ENCODE measurements at places on chromosomes 11 and 22.

DNA sequence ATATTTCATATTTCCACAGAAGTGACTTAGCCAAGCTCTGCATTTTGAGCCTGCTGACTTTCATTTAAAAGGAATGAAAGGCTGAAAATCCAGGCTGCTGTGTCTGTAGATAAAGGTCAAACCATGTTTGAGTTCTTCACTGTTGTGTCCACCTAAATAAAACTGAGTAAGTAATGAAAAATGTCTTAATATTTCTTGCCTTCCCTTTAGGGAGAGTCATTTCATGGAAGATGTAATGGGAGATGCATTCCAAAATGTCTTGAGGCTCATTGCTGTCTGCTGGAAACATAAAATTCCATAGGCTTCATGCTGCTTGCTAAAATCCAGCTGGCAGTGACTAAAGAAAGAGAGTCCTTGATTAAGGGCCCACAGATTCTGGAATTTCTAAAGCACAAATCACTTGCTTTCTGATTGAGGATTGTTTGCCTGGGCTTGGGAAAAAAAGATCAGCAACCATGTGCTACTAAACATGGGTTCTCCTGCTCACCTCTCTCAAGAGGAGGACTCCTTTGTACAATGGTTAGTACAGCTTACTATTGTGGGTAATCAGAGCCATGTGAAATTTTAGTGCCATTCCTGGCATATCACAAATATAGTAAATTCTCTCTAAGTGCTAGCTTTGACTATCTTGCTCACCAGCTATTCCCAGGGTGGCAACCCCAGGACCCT is 56.9 kb downstream of the PANX1 start:
- DNase-seq: no peak

DNA sequence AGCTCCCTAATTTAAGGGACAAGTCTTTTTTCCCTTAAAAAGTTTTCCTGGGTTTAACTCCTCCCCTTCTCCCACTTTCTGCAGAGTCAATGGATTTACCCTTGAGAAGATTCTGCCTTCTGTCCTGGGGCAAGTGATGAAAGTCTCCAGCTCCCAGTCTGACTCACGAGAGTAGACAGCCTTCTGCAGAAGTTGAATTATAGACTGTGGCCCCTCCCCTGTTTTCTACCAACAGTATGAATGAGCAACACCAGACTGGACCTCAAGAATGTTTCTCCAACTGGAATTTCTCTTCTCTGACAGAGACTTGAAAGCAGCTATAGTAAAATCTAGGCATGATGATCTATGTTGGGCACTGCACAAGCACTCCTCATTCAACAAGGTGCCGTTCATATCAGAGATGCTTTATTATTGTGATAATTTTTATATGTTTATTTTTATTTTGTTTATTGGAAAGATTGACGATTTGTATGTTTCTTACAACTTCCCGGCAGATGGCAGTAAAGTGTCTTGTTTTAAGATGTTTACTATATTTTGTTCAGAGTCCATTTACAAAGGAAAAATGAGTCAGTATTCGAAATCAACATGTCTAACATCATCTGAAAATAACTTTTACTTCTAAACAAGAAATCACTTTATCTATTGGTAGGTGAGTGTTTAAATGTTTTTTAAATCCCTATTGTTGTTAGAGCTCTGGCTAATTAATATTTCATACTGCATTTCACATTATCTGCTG is 56.6 kb downstream of the LMO2 start:
- DNase-seq: peak; percentile 4

GRCh38 chr11:28951191-28951590 is 843.0 kb downstream of the METTL15 start:
- no peak for DNase-seq

DNA sequence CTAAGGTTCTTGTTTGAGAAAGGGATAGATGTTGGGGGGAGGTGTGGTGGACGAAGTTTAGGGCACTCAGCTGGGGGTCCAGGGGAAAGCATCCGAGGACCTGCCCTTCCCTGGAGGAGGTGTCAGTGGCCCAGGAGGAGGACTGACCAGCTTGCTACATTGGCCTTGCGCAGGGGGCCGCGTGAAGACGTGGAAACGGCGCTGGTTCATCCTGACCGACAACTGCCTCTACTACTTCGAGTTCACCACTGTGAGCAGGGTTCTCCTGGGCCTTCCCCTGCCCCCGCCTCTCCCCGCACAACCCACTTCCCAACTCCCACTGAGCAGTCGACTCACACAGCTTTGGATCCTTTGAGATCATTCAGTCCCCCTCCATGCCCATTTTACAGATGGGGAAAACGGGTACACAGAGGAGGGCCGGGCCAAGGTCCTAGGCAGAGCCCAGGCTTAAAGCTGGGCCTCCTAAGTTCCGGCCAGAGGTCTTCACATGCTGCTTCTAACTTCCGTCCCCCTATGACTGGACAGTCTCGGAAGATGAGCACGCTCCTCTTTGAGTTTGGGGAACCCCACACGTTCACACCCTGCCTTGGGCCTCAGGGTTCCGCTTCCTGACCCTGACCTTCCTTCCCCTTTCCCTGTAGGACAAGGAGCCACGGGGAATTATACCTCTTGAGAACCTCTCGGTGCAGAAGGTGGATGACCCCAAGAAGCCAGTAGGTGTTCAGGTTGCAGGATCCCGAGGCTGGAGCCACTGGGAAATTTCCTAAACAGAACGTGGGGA is 28.7 kb downstream of the CYTH4 start:
- DNase-seq: no peak

DNA sequence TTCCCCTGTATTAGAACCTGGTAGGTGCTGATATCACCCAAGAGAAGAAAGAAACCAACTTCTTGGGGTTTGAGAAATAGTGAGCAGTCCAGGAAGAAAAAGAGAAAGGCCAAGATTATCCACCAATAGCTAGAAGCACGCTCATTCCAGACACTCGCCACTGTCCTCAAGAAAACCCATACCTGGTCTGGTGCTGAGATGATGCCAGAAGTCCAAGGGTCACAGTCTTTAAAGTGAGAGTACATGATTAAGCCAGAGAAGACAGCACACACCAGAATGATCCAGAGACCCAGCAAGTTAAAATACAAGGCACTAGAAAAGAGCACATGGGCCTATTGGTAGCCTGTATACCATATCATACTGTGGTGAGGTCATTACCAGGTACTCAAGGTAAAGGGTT is 23.6 kb downstream of the SLC5A12 start:
- no peak for DNase-seq

DNA sequence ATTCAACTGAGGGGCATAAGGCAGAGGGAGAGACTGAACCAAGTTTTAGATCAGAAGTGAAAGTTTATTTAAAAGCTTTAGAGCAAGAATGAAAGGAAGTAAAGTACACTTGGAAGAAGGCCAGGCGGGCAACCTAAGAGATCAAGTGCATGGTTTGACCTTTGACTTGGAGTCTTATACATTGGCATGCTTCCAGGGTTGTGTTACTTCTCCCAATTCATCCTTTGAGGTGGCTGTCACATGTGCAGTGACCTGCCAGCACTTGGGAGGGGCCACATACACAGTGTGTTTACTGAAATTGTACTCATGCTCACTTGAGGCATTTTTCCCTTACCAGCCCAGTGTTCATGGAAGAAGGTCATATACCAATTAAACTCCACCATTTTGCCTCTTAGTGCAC is 30.4 kb downstream of the CYP2R1 start:
- DNase-seq: no peak

DNA sequence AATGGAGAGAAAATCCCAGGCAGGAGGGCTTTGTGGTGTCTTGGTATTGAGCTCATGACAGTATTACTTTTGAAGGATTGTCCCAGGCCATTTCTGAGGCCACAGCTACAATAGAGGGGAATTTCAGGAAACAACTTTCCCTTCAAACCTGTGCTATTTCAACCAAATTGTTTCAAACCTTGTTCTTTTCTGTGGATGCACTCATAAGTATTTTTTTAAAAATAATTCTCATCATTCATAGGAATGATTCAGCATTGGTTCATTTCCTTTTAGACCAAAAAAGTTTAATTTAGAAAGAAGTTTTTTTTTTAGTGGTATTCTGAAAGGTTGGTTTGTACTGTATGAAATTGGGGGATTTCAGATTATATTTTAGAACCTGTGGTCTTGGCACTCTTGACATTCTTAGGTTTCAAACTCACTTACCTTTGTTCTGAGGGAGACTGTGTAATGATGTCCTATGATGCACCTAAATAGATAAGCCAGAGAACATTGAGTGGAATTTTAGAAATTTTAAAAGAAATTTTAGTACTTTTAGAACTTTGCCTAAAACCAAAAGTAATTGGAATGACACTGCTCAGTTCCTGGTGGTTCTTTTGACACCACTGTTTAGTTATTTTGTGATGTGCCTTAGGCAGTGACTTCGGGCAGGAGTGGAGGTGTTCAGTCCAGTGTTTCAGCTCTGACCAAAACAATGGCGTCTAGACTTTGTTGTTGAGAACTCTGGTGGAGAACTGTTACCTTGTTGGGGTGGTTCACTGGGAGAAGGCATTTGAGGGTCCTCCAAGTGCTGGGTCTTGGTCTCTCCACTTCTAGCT is 12.2 kb downstream of the TEAD1 start:
- DNase-seq: no peak

DNA sequence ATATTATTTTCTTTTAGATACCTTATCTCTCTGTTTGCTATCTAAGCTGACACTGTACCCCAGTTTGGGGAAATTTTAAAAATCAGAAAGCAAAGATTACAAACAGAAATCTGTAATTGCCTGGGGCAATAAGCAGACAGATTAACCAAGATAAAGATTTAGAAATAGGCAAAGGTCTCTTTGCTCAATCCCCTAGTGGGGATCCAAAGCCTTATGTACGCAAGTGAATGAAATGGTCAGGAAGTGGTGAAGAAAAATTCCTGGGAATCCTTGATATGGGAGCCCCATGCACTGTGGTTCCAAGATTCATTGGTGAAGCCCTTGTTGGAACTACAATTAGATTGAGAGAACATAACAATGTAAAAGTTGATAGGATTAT is 139.5 kb upstream of the GUCY1A2 start:
- no peak for DNase-seq

DNA sequence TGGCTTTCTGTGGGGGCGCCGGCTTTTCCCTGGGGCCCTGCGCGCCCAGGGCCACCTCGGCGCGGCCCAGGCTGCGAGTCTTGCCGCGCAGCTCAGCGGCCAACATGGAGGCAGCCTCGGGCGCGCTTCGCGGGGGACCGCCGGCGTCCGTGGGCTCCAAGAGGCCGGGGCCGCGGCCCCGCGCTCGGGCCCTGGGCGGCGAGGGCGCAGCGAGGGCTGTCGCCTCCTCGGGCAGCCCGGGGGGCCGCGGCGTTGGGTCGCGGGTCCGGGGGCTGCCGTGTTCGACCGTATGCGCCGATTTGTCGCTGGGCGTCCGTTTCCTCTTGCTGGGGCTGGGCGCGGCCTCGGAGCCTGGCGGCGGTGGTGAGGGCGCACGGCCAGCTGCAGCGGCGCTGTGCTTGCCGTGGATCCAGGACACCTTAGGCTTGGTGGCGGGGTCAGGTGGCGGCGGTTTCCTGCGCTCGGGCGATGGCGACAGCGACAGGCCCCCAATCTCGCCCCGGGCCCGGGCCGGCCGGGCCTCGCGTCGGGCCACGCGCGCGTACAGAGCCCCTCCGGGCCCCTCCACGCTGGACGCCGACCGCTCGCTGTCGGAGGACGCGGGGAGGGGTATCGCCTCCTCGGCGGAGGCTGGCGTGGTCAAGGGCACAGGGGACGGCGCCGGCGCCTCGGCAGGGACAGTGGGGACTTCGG is 11.9 kb downstream of the SCARF2 start:
- no peak for DNase-seq

DNA sequence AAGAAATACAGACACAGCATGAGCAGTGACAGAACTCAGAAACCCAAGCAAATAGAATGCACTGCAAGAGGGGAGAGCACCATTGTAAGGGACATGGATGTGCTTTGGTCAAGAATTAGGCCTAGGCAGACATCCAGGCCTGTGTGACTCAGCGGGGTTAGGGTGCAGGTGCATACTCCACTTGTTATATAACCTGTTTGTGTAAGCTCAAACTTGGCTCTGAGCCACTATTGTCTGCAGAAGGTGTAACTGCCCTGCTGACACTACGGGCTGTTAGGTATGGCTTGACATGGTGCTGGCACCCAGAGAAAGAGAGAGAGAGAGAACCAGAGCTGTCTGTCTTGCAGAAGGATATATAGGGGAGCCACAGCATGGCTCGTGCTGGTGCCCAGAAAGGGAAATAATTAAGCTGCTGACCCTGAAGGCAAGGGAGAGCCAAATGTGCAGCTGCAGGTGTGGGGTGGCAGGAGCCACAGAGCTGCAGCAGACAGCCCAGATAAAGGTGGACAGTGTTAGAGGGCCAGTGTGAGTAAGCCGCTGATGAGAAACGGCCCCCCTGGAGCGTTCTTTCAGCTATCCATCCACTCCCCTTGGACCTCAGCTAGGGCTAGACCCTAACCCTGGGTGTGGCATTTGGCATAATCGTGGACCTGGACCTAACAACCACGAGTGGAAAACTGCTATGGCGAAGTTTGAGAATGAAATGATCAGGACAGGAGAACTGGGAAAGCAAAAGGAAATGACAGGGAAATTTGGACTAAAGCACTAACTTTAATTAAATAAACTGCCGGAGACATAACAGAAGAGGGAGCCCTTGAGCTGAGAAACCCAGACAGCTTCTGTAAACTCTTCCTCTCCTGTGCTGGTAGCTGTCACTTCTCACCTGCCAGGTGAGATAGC is 253.0 kb upstream of the CCDC179 start:
- DNase-seq: peak; percentile 29

- no peak for DNase-seq
Measured at GRCh38 chr11:76153571-76153923, 52.8 kb downstream of the WNT11 start.

- no peak for DNase-seq
Measured at GRCh38 chr11:134625631-134626030, 213.6 kb upstream of the B3GAT1 start.

DNA sequence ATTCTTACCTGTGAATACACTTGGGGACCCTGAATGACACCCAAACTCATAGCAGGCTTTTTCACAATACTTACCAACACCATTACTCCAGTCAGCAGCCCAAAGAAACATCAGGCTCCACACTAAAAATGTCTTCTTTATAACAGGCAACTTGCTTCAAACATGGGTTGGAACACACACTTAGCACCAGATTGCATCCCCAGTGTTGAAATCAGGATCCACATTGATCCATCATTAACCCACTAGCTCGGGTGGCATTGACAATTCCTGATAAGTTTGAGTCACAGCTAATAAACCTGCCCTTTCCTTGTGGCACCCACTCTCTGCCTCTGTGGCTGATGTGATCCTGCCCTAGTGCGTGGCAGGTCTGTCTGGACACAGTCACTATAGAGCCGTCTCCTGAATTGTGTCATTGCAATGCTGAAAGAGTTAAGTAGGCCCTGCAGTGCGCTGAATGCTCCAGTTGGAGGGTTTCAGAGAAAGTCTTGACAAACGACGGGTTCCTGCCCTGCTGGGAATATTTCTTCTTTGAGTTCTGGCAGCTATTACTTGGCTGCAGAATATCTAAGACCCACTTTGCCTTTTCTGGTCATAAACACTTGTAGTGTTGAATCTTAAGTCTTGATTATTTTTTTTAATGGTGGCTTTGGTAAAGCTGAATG is 19.6 kb upstream of the C11orf96 start:
- DNase-seq: no peak

DNA sequence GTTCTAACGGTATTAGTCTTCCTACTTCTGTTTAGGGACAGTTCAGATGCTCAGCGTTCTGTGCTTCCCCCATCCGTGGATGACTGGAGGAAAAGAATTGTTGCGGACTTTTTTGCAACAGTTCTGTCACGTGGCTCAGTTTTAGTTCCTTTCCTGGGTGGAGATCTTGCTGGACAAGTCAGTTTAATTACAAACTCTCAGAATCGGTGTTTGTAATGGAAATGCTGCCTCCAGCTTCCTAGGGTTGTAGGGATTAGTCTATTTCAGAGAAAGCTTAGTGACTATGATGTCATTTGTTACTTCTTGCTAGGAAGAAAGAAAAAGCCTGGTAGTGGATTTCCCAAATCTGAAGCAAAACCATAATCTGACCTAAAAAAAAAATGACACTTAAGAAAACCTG is 320.4 kb downstream of the CADM1 start:
- no peak for DNase-seq

All from NCI-H1436 (cell line).